ENCODE measurements at places on chromosomes 5 and 9. TPM values are rescaled to one million over a fixed set of nuclear protein-coding genes. Genes with fewer than 3 reads are reported as not detected.

Gene SSNA1
- total RNA-seq = 60.9 TPM

Gene PTRH1
- total RNA-seq = 21.7 TPM

Gene PLCXD3
- 5.5 TPM for total RNA-seq

Gene PDLIM4
- 107 TPM for total RNA-seq

Gene ECM2
- total RNA-seq = 1.00 TPM

Gene IFNA13
- not detected for total RNA-seq

Gene EGFLAM
- total RNA-seq = 0.75 TPM

Gene MYMK
- not detected for total RNA-seq

Gene FAF2
- 38.3 TPM for total RNA-seq

Gene TXNDC8
- total RNA-seq = not detected

Gene BARX1
- total RNA-seq = not detected

Gene PCDHB7
- 0.11 TPM for total RNA-seq

Gene PCDHGC4
- 2.4 TPM for total RNA-seq

Gene CD14
- 0.11 TPM for total RNA-seq

Gene PCDHAC2
- 1.9 TPM for total RNA-seq

Gene ZNF483
- total RNA-seq = 1.9 TPM

Gene SLC6A7
- total RNA-seq = not detected

Gene GPR21
- total RNA-seq = 1.5 TPM
